CD4-positive, alpha-beta T cell (primary cell): ENCODE measurements at places on chromosomes 11 and 22. TPM values are rescaled to one million over a fixed set of nuclear protein-coding genes. Genes with fewer than 3 reads are reported as not detected.
A peak's percentile ranks its signal among the peaks of the same experiment; 100 is the strongest.

DNA sequence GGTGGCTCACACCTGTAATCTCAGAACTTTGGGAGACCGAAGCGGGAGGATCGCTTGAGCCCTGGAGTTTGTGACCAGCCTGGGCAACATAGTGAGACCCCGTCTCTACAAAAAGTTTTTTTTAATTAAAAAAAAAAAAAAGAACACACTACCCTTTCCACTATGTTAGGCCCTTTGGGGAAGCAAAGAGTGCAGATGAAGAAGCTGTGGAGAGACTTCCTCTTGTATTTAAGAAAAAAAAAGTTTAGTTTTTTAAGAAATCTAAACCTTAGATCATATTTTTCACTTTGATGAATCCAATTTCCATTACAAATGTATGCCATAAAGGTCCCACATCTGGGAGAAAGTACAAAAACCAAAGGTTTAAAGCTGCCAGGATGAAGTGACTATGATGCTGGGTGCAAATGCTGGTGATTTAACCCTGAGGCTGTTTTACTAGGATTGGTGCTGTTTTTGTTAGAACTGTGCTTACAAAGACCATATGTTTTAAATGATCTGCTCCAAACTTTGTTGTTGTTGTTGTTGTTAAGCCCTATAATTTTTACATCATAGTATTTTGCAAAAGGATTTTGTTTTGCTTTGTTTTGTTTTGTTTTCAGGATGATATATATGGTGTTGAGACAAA lies 28.9 kb upstream of the ACER3 start:
- H3K27ac ChIP-seq, result no peak overlapping the region
- H3K27me3 ChIP-seq, result no peaks in the 10 kb centered on the region
- H3K4me1 ChIP-seq, result no peaks in the 10 kb centered on the region
- no peak for DNase-seq

DNA sequence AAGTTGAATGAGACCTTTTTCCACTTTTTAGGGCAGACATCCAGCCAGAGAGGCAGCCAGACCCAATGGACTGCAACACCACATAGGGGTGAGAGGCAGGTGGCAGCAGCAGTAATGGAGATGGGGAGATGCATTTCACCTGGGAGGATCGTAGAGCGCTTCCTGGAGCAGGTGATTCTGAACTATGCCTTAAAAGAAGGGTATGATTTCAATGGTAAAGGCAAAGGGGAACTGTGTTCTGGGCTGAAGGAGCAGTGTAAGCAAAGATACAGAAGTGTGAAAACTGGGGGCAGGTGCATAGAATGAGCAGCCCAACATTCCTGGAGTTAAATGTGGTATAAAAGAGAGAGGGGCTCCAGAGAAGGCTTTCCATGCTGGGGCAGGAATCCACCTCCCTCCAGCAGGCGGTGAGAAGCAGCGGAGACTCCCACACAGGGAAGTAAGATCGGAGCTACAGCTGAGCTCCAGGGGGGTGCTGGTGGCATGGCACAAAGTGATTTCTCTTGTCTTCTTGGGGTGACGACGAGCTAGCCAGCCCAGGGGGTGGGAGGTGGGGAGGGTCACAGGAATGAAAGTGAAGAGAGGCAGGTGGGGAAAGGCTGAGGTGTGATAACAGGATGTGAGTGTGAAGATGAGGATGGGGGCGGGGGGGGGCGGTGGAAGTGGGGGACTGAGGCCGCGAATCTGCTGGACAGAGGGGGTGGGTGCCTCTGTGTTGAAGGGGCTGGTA lies 4.3 kb upstream of the SERHL2 start:
- H3K36me3 ChIP-seq, result no peaks in the 10 kb centered on the region
- H3K27ac ChIP-seq, result no peak overlapping the region
- no peak overlapping the region for H3K4me3 ChIP-seq
- H3K27me3 ChIP-seq, result no peaks in the 10 kb centered on the region

The TIMM10 gene
- total RNA-seq, result 28.0 TPM

DNA sequence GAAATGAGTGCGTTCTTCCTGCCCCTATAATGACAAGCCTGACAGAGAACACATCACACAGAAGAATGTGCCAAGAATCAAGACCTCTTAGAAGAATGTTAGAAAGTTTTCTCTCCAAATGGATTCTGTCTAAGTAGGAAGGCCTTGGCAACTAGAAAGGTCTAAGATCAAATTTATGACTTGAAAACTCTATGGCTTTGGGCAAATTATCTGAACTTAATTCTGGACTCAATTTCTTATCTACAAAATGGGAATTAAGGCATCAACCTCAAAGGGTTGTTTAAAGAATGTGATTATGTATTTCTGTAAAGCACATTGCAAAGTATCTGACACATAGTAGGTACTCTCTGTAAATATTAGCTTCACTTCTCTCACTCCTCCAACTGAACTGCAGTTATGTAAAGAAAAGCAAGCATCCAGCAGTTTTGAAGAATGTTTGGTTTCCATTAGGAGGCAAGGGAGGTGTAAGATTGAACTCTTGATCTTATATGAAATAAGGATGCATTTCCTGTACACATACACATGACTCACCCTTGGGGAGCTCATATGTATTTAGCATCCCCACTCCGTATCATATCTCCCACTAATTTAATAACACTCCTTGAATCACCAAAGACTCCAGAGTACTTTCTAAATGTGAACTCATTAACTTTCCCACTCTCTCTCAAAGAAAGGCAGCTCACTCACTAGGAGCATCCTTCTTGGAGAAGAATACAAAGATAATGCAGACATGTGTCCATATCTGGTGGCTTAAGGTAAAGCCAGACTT lies 77.6 kb downstream of the ETS1 start:
- H3K4me1 ChIP-seq, result peaks cover 83% of the 10 kb centered on the region
- no peaks in the 10 kb centered on the region for H3K27me3 ChIP-seq
- H3K36me3 ChIP-seq, result peaks cover 90% of the 10 kb centered on the region
- no peak for DNase-seq
- peak overlapping the region; percentile 43 for H3K27ac ChIP-seq

- no peaks in the 10 kb centered on the region for H3K36me3 ChIP-seq
- H3K27me3 ChIP-seq, result no peaks in the 10 kb centered on the region
- no peak overlapping the region for H3K4me3 ChIP-seq
- H3K27ac ChIP-seq, result no peak overlapping the region
- H3K4me1 ChIP-seq, result peaks cover under 1% of the 10 kb centered on the region
Measured at GRCh38 chr22:37733625-37734401, 37.0 kb downstream of the TRIOBP start.

DNA sequence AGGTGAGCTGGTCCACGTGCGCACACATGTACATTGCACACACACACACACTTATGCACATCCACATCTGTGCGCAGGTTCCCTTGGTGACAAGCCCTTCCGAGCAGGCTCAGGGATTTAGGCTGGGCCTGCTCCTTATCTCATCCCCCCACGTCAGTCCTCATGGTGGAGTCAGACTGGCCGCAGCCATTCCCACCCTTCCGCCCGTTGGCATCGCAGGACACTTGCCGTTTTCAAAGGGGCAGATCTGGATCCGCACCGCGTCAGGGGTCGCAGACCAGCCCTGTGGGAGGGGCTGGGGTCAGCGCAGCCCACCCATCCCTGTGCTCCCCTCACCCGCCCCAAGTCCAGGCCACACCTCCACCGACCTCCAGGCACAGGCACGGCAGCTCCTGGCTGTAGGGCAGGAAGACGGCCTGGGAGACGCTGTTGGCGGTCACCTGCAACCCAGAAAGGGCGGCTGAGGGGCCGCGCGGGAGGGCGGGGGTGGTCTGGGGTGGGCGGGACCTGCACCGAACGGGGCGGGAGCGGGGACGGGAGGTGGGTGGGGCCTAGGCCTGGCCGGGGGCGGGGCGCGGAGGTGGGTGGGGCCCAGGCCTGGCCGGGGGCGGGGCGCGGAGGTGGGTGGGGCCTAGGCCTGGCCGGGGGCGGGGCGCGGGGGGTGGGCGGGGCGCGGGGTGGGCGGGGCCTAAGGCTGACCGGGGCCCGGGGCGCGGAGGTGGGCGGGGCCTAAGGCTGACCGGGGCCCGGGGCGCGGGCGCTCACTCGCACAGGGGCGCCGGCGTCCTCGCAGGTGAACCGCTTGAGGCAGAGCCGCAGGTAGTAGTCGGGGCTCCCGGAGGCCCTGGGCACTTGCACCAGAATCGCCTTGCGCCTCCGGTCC lies 13.3 kb downstream of the IL17REL start:
- H3K27me3 ChIP-seq, result peaks cover 7% of the 10 kb centered on the region
- DNase-seq, result peak; percentile 51
- H3K36me3 ChIP-seq, result no peaks in the 10 kb centered on the region
- no peak overlapping the region for H3K4me3 ChIP-seq
- no peak overlapping the region for H3K27ac ChIP-seq

- H3K4me1 ChIP-seq, result peaks cover 64% of the 10 kb centered on the region
- DNase-seq, result no peak
- no peaks in the 10 kb centered on the region for H3K36me3 ChIP-seq
Measured at GRCh38 chr22:50535113-50535512, 5.3 kb upstream of the TYMP start.
